ENCODE measurements at places on chromosomes 6 and 20. TPM values are rescaled to one million over a fixed set of nuclear protein-coding genes. Genes with fewer than 3 reads are reported as not detected.

GLYATL3 gene
- not detected for polyA plus RNA-seq

TFB1M gene
- 20.1 TPM for polyA plus RNA-seq

SRXN1 gene
- polyA plus RNA-seq = 49.9 TPM

HEY2 gene
- not detected for polyA plus RNA-seq

POLR3F gene
- polyA plus RNA-seq = 8.0 TPM

CTCFL gene
- not detected for polyA plus RNA-seq

RNF39 gene
- polyA plus RNA-seq = 4.4 TPM

CRYBG1 gene
- polyA plus RNA-seq = 36.9 TPM

EMILIN3 gene
- not detected for polyA plus RNA-seq

BPIFA1 gene
- polyA plus RNA-seq = not detected

SNAI1 gene
- polyA plus RNA-seq = not detected

BCAS1 gene
- polyA plus RNA-seq = not detected

JPH2 gene
- polyA plus RNA-seq = 2.5 TPM

BPIFB1 gene
- not detected for polyA plus RNA-seq

TCF15 gene
- polyA plus RNA-seq = not detected

CCDC170 gene
- polyA plus RNA-seq = 0.08 TPM

TREML2 gene
- polyA plus RNA-seq = 0.03 TPM

SLC35D3 gene
- polyA plus RNA-seq = not detected

RAB23 gene
- 10.0 TPM for polyA plus RNA-seq

Data from keratinocyte (primary cell).